ENCODE measurements at places on chromosomes 6 and 20.

DNA sequence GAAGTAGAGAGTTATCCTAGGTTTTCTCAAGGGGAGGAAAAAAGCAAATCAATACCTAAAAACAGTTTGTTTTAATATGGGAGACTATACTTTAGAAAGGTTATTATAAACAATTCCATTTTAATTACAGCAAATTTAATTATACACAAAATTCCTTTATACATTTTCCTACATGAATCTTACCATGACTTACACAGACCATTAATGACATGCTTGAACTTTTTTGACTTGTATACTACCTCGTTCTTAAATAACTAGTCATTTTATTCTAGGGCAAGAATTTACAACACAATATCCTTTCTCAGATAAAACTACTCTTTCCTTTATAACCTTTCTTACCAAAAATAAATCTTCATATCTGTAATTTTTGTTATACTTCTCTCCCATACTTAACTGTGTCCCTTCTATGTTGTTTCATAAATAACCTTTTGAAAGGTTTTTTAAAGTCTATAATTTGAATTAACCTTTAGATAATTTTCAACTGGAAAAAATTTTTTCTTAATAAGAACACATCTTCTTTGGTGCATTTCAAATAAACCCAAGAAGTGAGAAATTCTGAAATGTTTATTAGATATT is 729.4 kb downstream of the TENT5A start:
- DNase-seq, result no peak

- DNase-seq, result no peak
Observed at GRCh38 chr20:32462900-32463641, 104.9 kb downstream of the ASXL1 start.

DNA sequence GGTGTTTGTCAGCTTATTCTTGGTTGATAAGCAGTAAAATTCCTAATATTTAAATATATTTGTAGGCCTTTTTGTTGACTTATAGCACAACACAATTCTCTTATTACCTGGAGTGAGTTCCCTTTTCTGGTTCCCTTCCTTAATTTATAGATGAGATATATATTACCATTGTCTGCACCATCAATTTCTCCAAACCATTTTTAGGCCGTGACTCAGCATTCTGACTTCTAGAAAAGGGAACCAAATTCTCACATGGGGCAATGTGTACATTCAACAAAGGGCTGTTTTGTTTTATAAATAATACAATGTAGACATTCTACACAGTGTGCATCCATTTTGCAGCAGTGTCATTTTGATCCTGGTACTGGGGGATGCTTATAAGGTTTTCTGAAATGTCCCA is 52.8 kb downstream of the NCOA7 start:
- no peak for DNase-seq

DNA sequence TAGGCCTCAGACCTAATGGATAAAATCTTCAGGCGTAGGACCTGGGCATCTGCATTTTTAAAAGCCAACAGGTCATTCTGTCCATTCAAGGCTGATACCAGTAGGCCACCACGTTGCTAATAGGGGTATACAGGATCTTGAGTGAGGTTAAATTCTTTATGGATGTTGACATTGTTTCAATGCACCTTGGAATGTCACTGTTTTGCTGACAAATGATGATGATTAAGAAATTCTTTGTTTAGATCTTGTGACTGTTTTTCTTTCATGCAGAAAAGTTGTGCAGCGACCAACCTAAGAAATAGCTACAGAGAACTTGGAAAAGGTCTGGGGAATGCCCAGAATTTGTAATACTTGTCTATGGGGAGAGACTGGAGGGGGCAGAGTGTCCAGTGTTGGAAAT is 101.1 kb upstream of the CLDN20 start:
- DNase-seq, result no peak

DNA sequence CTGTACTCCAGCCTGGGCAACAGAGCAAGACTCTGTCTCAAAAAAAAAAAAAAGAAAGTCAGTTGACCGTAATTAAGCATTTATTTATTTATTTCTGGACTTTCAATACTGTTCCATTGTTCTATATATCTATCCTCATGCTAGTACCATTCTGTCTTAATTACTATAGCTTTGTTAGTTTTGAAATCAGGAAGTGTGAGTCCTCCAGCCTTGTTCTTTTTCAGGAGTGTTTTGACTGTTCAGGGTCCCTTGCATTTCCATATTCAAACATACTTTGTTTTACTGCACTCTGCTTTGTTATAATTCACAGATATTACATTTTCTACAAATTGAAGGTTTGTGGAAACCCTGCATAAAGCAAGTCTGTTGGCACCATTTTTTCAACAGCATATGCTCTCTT is 36.7 kb upstream of the ASXL1 start:
- DNase-seq, result no peak

GRCh38 chr6:107719160-107719559 is 105.0 kb downstream of the SCML4 start:
- no peak for DNase-seq

DNA sequence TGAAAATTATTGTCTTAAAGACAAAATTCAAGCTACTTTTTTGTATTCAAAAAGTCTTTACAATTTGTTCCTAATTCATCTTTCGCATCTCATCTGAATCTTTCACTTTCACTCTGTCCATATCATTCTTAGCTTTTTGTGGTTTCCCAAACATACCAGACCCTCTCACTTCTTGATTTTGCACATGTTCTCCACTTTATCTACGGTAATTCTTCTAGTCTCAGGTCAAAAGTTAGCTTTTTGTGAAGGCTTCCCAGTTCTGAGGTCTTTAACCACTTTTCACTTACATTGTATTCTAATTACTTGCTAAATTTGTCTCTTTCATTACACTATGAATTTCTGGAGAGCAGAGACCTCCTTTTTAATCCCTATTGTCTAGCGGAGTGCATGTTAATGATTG is 34.6 kb upstream of the EPHA7 start:
- no peak for DNase-seq

DNA sequence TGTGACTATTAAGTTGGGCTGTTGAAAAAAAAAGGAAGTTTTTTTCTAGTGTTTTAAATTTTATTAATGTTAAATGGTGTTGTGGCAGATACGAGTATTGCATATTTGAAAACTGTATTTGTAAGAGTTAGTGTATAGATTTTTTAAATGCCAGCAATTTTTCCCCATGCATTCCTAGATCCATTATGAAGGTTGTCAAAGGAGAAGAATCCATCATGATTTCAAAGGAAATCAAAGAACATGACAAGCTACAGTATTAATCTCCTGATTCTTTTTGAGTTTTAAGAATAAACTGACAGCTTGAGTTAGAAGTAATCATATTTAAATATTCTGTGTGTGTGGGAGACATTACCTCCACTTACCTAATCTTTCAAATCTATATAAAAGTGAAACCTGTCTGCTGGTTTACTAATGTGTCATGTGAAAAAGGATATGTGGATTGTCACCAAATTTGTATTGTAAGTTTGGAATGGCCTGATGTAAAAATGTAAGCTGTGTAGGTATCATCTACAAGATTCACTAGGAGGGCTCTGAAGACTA is 111.0 kb upstream of the HS3ST5 start:
- no peak for DNase-seq

GRCh38 chr6:133590814-133591213 is 298.1 kb upstream of the TCF21 start:
- peak; percentile 12 for DNase-seq

DNA sequence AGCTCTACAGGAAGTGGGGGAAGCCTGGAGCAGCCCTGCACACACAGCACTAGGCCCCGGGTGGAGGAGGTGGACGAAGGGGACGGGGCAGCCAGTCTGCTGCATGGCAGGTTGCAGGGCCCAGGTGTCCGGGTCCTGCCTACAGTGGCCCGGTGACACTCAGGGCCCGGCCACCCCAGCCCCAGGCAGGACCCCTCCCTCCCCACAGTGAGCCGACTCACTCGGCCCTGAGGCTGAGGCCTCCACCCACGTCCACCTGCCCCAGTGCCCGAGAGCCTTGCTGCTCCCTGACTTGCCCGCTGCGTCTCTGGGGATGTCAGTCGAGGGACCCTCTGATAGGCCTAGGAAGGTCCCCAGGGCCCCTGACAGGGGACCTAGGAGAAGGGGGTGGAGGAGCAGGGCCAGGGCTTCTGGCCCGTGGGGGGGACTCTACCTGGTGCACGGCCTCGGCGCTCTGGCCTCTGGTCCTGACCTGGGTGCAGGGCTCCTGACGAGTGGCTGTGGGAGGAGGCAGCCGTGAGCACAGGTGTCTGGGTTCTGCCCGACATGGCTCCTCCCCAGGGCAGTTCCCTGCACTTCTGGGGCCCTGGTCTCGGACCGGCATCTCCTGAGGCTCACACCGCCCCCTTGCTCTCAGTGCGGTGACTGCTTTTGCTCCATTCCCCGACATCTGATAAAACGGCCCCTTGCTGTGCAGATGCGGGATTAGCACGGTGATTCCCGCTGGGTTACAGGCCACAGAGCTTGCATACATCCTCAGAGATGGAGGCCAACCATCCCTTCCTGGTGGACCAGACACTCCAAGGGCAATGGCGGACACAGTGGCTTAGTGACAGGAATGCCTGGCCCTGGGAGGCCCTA is 20.1 kb downstream of the FRMD1 start:
- DNase-seq, result no peak

DNA sequence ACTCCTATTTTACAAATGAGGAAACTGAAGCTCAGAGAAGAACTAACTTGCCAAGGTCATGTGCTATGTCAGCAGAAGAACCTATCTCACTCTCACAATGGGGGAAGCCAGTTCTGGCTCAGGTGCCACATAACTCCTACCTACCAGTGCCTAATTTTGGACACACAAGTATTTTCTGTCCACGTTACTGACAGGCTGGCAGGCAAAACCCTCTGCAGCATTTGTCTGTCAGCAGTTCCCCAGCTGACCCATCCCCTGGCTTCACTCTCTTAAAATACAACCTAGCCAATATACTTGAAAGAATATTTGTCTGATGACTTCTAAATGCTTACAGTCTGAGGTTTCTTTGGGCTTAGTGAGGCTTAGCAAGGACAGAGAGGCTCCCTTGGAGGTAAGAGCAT is 15.5 kb downstream of the GSS start:
- DNase-seq, result no peak

GRCh38 chr6:126475449-126475848 is 135.5 kb downstream of the CENPW start:
- no peak for DNase-seq

GRCh38 chr6:129634411-129635230 is 75.4 kb downstream of the ARHGAP18 start:
- DNase-seq, result no peak

DNA sequence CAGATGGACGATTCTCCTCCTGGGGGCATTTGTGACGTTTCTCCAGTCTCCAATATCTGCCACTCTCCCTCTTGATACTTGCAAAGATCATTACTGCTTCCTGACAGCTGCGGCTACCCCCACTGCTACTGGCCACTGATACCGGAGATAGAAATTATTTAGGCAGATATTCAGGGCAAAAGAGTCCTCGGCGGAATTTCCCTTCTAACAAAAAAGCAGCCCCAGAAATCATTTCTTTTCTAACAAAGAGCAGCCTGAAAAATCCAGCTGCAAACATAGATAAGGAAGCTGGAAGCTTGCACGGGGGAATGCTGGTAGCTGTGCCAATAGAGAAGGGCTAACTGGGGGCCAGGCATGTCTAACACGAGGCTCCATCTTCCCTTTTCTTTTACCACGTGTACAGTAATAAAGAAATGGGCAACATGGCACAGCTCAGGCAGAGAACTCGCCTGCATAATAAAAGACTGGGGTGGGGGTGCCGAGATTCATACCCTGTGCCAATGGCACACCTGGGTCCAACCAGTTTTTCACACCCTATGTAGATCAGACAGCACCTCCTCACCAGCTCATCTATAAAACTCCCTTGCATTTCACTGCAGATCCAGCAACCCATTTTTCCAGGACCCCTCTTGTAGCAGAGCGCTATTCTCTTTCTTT is 6.1 kb downstream of the TP53RK start:
- DNase-seq, result no peak

- no peak for DNase-seq
Observed at GRCh38 chr6:104601131-104601651, 258.5 kb downstream of the HACE1 start.

DNA sequence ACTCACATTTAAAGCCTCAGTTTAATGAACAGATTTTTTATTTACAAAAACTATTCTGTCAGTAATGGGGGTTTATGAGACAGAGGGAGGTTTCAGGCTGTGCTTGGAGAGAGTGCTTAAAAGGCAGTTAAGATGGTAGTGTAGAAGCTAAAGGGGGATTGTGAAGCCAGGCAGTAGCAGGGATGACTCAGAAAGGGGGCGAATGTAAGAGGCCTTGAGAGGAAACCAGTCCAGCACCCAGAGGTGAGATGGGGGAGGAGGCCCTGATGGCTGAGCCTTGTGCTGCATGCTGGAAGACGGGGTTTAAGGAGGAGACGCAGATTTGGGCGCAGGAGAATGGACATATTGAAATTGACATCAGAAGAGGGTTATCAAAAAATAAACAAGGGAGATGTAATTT is 6.6 kb upstream of the SERPINB9 start:
- no peak for DNase-seq

Measured in NCI-H1694 treated with DMSO at 0.1 percent for 48 hours (cell line).